ENCODE measurements at places on chromosomes 4 and X.
A peak's percentile ranks its signal among the peaks of the same experiment; 100 is the strongest.

DNA sequence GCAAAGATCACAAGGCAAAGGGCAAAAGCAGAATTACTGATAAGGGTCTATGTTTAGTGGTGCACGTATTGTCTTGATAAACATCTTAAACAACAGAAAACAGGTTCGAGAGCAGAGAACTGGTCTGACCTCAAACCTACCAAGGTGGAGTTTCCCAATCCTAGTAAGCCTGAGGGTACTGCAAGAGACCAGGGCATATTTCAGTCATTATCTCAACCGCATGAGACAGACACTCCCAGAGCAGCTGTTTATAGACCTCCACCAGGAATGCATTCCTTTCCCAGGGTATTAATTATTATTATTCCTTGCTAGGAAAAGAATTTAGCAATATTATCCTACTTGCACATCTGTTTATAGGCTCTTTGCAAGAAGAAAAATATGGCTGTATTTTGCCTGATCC is 51.5 kb downstream of the NPNT start:
- no peak for DNase-seq

- no peak for DNase-seq
Observed at GRCh38 chr4:94841864-94842221, 84.1 kb downstream of the BMPR1B start.

DNA sequence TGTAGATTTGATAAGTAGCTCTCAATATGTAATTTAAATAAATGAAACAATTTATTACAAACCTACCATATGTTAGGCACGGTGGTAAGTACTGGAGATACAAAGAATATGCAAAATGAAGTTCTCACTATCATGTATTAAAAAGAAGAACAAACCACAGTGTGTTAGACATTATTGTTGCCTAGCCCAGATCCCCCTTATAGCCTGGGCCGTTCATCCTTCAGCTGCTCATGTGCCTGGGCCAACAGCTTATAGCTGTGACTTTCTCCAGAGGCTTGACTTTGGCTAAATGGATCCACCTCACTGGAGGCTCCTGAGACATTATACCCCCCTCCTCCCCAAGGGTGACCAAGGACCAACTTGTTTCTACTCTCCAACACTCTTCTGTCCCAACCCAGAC is 29.8 kb upstream of the CCNG2 start:
- DNase-seq: peak; percentile 20

- no peak for DNase-seq
Observed at GRCh38 chrX:103413705-103414387, 37.5 kb downstream of the BEX3 start.

- DNase-seq: no peak
Observed at GRCh38 chrX:101263766-101264165, 27.4 kb downstream of the TAF7L start.

GRCh38 chrX:150968862-150969720 is 14.0 kb upstream of the HMGB3 start:
- DNase-seq: no peak

DNA sequence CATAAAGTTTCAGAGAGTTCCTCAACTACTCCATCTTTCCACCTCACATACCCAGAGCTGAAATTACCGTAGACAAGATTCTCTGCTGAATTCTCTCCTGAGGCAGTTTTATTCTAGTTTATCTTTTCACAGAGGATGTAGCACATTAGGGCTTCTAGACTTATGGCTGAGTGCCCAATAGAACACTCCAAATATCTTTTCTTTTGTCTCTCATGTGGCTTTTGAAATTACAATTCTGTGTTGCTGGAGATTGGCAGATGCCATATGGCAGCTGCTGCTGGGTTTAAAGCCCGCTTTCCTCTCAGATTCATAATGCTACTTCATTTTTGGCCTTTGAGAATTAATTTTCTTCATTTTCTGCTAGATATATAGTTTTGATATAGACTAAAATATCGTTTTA is 107.6 kb upstream of the BANK1 start:
- DNase-seq: no peak

DNA sequence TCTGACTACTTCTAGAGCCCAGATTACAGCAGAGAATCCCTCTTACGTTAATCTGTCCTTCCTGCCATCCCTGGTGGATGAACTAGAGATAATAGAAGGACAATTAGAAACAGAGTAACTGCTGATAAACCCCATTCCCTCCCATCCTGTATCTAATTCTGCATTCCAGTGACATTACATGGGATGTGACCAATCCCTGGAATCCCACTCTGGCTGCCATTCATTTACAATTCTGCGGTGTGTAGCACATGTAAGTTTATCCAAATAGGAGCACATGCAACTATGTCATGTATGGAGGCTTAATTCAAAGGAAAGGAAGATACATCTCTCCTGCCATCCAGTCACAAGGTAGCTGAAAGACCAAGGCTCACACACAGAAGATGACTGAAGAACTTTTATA is 339.5 kb downstream of the GPAT3 start:
- no peak for DNase-seq

DNA sequence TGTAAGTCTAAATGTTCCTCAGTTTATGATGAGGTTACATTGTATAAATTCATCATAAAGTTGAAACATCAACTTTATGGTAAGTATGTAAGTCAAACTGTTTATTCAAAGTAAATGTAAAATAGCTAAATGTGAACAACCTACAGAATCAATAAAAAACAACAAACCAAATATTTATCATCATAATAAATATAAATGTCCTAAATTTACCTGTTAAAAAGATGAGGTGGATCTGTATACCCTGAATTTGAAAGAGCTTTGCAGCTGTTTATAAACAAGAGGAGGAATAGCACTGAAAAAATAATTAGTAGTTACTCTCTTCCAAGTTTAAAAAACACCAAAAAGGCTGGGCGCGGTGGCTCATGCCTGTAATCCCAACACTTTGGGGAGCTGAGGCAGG is 13.7 kb downstream of the ABHD18 start:
- DNase-seq: no peak

- no peak for DNase-seq
Observed at GRCh38 chr4:16760617-16761363, 137.7 kb downstream of the LDB2 start.

GRCh38 chr4:140049849-140050637 is 103.9 kb downstream of the MAML3 start:
- peak; percentile 50 for DNase-seq

- no peak for DNase-seq
Observed at GRCh38 chr4:40552536-40552935, 77.1 kb downstream of the RBM47 start.

GRCh38 chr4:106287353-106287969 is 28.5 kb downstream of the TBCK start:
- DNase-seq: peak; percentile 80

DNA sequence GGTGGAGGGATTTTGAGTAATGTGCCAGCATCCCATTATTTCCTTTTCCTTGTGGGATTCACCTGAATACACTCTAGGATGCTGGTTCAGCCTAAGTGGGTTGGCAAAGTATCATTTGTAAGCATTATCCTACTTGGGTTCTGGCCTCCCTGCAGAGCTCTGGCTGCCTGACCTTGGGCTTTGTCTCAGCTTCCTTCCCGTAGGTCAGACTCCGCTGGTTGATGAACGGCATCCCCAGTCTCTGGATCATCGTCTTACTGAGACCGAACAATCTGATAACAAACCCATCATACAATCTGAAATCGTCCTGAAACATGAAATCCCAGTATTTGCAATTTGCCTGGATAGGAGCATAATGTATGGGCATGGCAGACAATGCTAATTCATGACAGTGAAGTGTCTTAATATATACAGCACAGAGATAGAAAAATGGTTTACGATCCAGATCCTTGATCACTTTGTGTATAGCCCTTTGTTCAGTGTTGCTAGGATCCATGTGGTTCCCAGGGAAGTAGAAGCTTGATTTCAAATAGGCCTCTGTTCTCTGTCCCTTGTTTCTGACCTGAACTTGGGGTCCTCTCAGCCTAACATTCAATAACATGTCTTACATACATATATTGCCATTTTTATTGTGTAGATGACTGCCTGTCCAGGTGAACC is 5.5 kb downstream of the MID2 start:
- no peak for DNase-seq

DNA sequence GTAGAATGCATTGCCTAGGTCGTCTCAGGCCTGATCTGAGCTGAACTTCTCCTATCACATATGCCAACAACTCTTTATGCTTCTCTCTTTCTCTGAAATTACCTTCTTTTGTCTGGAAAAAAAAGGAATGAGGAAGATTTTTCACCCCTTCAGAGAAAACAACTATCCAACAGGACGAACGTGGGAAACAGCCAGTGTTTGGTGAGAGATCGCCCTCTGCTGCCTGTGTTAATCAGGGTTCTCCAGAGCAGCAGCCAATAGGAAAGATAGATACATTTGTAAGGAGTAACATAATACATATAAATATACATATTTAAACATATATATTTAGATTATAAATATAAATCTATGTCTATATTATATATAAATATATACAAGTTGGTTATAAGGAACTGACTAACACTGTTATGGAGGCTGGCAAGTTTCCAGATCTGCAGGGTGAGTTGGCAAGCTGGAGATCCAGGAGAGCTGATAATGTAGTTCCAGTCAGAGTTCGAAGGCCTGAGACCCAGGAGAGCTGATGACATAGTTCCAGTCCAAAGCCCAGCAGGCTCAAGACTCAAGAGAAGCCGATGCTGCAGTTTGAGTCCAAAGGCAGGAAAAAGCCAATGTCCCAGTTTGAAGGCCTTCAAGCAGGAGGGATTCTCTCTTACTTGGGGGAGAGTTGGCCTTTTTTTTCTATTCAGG is 13.3 kb downstream of the CETN2 start:
- peak; percentile 32 for DNase-seq

GRCh38 chrX:99095965-99096635 is 1314.0 kb downstream of the PCDH19 start:
- DNase-seq: no peak

GRCh38 chr4:94305466-94306225 is 37.0 kb downstream of the HPGDS start:
- no peak for DNase-seq

- DNase-seq: no peak
Observed at GRCh38 chr4:145786830-145787229, 106.9 kb downstream of the C4orf51 start.

GRCh38 chr4:10753856-10754402 is 69.4 kb upstream of the CLNK start:
- DNase-seq: no peak

DNA sequence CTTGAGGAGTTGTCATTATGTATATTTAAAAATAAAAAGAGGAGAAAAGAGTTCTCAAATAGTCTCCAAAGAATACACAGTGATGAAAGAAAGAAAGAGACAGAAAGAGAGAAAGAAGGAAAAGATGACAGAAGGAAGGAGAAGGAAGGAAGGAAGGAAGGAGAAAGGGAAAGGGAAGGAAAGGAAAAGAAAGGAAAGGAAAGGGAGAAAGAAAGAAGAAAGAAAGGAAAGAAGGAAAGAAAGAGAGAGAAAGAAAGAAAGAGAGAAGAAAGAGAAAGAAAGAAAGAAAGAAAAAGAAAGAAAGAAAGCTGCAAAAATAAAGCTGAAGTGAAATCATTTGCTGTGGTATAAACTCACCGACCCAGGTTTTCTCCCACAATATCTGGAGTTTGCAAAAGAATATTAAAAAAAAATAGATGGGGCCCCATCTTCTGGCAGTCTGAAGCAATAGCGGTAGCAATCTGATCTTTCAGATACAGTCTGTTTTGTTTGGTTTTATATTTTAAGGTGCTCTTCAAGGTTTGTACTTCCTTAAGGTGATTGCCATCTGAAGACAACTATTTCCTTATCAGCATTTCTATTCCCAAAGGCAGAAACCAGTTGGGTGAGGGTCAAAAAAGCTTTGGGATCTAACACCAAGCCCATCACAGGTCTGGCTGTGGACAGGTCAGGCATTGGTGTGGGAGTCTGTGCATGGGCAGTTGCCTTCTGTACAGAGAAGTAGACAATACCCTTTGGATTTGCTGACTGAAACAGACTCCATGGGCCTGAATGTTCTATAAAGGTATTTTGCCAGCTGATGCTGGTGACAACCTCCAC is 160.4 kb downstream of the CPEB2 start:
- peak; percentile 53 for DNase-seq

DNA sequence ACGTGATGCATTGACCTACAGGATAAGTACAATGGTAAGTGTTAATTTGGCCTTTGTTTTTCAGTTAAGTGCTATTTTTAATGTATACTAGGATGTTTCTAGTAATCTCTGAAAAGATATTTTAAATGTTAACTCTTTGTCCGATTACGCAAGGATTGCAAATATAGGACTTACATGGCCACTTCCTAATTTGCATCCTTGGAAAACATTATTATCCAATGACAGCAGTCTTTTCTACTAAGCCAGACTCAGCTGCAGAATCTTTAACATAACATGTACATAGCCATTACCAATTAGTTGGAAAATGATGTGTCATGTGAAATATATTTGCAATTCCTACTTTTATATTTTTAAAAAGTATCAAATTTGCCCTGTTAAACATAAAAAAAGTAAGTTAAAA is 124.7 kb downstream of the MID1 start:
- DNase-seq: no peak

DNA sequence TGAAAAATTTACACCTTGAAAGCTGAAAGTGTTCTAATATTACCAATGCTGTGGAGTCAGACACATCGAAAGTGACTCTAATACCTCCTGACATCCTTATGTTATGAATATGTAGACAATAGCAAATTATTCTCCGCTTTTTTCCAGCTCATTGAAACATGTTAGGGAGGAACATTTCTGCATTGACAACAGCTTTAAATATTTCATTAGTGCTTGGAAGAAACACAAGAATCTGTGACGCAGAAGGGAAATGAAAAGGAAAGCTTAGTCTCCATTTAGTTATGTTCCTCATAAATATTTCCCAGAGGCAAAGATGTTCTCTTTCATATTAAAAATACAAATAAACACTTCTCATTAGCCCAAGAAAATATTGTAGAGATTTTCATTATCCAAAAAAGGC is 55.8 kb upstream of the CD99 start:
- no peak for DNase-seq

GRCh38 chr4:184782731-184783373 is 42.9 kb downstream of the ACSL1 start:
- DNase-seq: no peak
